Stimulated activated CD4-positive, alpha-beta T cell treated with anti-CD3 and anti-CD28 coated beads, Interleukin-15, amount 100 ng/mL, for 1 hour (primary cell): ENCODE measurements at places on chromosomes 5 and 9.

DNA sequence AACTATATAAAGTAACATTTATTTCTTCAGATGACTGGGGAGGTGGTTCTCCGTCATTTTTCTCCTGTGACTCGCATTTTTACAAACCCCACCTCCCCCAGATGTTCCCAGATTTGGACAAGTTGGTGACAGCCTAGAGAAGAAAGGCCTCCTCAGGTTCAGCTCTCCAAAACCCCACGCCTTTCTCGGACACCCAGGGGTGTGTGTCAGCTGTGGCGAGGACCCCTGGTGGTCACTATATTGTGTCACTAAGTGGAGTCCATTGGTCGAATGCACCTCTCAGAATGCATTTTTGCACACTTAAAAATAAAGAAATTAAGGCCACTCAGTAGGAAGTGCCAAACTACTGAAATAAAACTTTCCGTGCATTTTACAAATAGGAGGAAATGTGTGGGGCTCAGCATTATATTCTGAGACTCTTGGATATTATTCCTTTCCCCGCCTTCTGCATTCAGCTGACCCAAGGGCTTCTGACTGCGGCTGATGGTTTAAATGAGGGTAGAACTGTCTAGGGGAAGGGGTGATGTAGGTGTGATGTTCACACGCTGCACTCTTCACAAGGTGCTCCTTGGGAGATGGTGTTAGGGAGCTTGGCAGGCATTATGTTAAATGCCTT, 47.6 kb downstream of the ACO1 start:
- DNase-seq: no peak

GRCh38 chr5:115097236-115097635, 72.5 kb downstream of the TRIM36 start:
- no peak for DNase-seq

DNA sequence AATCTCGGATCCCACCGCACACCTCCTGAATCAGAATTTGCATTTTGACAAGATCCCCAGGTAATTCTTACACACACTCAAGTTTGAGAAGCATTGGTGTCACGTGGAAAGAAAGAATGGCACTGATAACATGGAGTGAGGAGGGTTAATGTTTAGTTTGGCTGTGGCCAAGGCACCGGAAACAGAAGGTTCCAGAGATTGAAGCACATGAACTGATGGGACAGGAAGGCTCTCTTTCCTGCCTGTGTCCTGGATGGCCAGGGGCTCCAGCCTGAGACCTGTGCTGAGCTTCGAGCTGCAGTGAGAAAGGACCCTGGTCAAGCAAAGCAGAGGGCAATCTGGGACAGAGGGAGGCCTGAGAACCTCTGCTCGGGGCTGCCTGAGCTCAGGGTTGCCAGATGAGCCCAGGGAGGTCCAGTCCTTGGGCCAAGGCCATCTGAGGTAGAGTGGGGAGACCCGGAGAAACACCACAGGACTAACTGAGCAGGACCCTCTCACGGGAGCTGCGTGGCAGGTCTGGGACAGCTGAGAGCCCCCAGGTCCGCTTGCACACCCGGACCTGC, 27.3 kb downstream of the AFAP1L1 start:
- no peak for DNase-seq

DNA sequence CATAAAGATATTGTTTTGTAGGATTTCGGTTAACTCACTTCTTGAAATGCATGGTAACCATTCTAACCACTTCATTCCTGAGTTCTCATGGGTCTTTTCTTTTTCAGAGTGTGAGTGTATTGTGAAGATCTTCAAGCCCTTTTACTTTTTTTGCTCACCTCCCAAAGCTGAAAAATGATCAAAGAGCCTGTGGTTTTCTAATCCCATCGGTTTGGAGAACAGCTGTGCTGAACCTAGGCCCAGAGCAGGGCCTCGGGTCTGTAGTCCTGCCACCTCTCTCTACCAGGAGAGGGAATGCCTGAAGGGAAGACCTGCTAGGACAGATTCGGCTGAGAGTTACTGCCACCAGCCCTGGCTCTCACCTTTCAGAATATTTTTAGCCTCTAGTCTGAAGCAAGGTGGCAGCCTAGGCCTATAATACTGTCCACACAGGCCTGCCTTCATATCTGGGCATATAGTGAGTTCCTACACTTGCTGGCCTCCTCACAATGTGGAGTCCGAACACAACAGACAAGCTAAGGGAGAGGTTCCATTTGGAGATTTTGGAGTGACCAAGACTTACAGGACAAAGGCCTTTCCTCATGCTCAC, 13.8 kb downstream of the RGMB start:
- no peak for DNase-seq

GRCh38 chr5:150544611-150545219, 36.8 kb downstream of the NDST1 start:
- DNase-seq: no peak

- no peak for DNase-seq
Observed at GRCh38 chr5:145223582-145223981, 611.6 kb downstream of the PRELID2 start.

DNA sequence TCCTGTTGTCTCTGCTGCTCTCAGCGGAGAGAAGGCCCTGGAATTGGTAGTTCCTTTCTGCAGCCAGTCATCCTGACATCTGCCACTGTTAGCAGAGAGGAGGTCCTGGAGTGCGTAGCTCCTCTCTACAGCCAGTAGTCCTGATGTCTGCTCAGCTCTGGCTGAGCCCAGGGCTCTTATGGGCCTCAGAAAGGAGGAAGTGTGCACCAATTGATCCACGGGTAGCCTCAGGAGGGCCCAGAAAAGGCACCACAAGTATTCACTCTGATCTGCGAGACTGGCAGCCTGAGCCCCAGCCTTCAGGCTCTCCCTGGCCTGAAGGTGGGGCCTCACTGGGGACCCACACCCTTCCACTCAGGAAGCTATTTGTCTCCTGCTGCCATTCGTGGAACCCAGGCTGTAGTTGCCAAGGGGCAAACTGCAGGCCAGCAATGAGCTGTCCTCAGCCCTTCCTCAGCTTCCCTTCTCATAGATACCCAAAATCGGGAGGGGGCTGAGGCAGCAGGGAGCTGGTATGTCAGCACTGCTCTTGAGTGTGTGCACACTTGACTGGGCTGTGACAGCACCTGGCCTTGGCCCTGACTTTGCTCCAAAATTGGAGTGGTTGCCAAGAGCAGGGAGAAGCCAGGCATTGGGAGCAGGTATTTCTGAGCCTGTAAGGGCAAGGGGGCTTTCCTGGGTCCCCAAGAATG, 1049.5 kb upstream of the ACO1 start:
- no peak for DNase-seq

DNA sequence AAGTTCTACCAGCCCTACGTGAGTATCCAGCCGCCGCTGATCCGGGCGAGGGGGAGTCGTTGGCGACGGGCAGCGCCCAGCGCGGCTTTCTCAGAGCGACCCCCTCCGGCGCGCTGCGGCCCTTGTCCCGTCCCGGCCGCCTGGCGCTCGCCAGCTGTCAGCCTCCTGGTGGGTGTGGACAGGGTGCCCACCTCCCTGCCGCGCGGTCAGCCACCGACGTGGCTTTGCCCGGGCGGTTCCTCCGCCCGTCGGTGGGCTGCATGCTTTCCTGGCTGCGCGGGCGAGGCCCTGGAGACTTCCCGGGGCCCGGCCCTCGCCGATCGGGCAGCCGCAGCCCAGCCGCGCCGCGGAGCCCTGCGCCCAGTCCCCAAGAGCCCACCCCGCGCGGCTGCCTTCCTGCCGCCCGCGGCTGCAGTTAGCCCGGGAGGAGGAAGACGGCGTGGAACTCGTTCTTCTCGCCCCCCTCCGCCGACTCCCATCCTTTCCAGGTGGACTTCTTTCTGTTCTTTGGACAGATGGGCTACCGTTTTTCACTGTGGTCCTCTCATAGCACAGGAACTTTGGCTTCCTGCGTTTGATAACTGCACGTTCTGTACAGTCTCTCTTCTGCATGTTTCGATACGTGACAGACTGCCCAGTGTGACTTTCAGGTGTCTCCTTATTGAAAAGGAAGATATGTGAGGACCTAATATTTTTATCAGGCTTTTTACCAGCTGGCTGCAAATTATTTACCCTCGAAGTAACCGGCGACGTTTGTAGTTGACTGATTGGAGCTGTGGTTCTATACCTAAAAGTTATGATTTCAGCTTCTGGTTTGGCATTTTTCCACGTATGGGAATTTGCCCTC, 577 bp downstream of the AP3S1 start:
- DNase-seq: no peak

- DNase-seq: no peak
Observed at GRCh38 chr5:92017776-92018175, 634.7 kb upstream of the ARRDC3 start.

- DNase-seq: no peak
Observed at GRCh38 chr5:157085930-157086329, 22.9 kb downstream of the HAVCR2 start.

DNA sequence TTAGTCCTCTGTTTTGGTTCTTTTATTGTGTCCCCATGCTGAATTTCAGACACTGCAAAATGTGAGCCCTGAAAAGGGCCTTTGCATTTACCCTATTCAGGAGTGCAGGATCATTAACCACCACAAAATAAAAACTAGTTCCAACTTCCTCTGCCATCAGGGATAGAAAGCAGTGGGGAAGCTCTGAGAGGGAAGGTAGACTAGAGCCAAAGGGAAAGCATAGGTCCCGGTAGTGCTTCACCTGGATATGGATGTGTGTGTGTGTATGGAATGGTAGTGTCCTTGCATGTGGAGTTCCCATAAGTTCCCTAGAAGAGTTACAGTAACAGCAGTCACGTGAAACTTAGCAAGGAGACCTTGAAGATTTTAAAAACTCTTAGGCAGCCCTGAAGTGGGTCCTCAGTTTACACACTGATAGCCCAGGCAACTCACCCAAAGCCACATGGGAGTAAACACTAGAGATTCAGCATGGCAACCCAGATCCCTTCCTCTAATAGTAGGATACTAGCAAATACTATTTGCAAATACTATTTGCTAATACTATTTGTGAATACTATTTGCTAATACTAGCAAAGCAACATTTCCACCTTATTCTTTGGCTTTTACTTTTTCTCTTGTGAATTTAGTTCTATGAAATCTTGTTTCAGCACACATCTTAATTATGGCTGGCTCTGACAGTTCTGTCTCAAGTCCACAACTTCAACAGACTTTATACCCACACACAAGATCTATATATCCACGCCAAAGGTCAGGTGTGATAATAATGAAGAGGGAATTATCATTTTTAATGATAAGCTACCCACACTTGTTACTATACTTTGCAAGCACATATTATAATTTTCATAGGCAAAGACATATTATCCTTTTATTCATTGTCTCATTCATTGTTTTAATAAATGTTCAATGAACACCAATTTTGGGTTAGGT, 70.4 kb upstream of the IFNE start:
- no peak for DNase-seq

- DNase-seq: no peak
Observed at GRCh38 chr5:175709276-175709781, 51.5 kb downstream of the HRH2 start.

- DNase-seq: no peak
Observed at GRCh38 chr5:116872986-116873385, 298.4 kb upstream of the SEMA6A start.

DNA sequence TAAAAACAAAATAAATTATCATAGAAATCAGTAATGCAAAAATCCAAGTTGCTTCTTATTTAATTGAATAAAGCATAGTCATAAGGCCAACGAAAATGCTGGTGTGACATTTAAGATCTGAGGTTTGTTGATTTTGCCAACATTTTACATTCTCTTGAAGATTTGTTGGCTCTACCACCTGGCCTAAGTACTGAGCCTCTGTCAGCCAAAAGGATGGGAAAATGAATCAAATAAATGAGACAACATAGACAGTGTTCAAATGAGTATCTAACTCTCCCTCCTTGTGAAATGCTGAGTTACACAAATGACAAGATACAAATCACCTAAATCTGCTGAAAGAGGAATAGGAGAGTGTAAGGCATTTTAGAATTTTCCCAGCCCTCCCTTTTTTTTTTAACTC, 575.0 kb downstream of the CDH12 start:
- DNase-seq: no peak

DNA sequence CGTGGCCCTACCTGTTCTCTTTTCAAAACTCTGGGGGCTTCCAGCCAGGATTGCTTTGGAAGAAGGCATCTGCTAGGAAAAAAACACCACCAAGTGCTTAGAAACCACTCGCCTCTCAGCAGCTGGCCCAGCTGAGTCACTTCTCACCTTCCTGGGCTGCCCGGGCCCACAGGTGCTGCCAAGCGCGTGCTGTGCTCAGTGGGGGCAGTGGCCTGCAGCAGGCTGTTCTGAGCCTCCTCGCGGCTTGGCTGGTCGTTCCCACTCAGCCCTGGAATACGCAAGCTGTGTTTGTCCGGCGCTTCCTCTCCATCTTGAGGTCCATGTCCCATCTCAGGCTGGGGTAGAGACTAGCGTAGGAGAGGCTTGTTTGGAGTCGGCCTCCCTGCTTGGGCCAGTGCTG, 102.5 kb upstream of the FCN2 start:
- DNase-seq: no peak

DNA sequence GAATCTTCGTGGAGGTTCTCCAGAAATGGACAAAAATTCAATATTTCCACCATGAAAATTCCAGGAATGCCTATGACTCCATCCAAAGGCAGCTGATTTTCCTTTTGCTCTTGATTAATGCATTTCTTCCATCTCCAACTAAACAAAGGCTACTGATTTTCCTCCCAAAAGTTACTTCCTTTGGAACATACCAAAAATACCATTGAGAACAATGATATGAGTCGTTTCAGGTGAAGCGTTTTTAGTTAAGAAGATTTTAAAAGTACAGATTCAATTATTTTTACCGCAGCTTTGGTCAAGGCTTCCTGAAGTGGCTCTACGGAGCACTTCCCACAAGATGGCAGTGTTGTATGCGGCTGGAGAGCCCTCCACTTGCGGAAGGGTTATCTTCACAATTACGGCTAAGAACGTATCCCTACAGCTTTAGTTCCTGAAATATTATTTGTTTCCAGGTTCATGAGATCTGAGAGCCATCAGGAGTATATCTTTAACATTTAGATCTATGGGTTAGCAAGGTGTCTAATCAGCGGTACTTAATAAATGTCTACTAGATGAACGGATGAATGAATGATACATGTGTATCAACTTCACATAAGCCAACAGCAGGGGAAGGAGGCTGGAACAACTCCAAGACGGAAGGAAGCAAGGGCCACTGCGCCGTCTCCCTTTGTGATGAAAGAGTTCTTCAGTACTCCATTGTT, 35.9 kb upstream of the ARSB start:
- no peak for DNase-seq

GRCh38 chr5:116452774-116453368, 121.8 kb downstream of the SEMA6A start:
- no peak for DNase-seq

GRCh38 chr5:96683392-96683791, 21.2 kb downstream of the CAST start:
- DNase-seq: no peak

DNA sequence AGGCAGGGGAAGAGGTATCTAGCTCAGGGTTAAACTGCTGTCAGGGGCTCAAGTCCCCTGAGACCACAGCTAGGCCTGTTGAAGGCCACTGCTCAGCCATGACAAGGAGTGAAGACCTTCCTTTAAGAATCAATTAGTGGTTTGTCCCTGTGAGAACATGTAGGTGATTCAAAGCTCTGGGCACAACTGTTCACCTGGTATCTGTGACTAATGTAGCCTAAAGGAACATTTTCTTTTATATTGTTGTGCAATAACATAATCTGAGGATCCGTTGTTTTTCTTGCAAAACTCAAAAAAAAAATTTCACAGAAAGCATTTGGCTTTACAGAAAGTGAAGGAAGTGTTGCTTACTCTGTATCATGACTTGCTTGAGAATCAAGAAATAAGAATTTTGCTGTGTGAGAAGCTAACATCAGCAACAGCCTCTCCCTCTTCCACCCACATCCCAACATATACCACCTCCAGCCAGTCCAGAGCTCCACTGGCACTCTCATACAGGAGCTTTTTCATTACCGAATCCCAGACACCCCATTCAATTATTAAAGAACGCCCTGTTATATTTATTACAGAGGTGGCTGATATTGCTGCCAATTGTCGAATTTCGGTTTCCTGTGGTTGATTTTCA, 807.0 kb downstream of the TLE4 start:
- no peak for DNase-seq
